NCI-H2029 (cell line): ENCODE measurements at places on chromosomes 3 and 15.
A peak's percentile ranks its signal among the peaks of the same experiment; 100 is the strongest.

DNA sequence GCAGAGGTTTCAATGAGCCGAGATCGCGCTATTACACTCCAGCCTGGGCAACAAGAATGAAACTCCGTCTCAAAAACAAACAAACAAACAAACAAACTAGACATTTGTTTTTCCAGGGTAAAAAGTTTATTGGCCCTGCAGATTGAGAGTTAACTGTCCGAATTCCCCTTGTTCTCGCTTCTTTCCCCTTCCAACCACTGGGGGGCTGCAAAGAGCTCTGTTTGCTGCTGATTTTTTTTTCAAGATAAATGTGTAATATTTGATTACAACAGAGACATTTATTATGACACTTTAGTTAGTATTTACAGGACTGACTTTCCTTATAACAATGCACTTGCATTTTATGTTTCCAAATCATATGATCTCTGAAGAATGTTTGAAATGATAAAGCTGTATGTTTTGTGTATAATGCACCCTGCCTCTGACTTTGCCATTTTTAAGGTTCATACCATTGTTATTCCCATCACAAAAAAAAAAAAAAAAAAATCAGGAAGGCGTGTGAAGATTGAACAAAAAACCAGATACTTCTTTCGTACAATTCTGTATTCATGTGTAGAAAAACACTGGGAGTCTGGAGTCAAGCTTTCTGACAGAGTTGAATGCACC lies 2.8 kb downstream of the CLSTN2 start:
- peak; percentile 32 for DNase-seq

GRCh38 chr15:71082803-71083202 lies 32.5 kb upstream of the THSD4 start:
- no peak for DNase-seq

GRCh38 chr3:44803298-44803697 lies 41.7 kb downstream of the KIF15 start:
- no peak for DNase-seq

DNA sequence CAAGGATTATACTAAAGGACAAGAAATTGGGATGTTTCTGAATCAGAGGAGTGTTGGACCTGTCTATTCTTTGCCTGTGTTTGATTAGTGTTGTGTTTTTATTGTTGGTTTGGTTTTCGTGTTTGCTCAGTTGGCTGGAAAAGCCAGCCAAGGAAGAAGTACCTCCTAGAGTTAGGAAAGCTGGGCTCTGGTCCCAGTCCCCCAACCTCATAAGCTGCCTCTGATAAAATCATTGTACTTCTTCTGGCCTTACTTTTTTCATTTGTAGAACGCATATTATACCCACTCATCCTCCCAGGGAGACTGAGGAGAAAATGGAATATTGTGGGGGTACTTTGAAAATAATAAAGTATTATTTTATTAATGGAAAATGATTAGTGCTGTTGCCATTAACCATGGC lies 177.4 kb upstream of the TRIM42 start:
- peak; percentile 49 for DNase-seq

DNA sequence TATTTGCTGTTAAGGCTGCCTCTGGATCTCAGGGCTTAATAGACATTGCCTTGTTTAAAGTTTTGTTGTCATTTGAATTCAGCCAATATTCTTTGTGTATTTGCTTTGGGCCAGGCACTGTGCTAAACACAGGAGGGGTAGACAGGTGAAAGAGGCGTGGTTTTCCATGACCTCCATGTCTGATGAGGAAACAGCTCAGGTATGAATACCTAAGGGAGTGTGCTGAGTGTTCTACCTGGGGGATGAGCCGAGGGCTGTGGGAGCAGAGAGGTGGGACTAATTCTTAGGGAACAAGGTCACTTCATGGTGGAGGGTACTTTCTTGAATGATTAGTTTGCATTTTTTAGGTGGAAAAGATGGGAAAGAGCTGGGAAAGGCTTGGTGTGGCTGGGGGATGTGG lies 108.2 kb downstream of the THSD4 start:
- DNase-seq = no peak

DNA sequence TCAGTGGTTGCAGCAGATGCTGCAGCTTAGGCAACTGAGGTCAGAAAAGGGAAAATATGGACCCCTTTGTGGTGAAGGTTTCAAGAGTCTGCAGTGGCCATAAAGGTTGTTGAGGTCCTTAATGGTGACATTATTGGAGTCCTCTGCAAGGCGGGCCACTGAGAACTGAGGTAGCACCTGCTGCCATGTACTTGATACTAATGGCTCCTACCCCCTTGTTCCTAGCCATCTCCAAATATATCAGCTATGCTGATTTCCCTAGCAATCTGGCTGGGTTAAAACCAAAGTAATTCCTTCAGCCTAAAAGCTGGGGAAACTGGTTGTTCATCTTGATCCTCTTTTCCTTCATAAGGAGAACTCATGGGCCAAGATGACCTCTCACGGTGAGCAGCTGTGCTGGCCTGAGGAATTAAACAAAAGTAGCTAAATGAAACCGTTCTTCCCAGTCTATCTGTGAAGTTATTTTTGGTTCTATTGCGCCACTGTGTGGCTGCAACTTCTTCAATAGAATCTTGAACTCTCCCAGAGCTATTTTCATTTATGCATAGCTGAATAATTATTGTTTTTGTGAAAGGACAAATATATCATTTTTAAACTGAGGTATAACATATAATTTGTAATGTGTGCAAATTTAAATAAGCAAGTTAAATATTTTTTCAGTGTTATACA lies 76.1 kb upstream of the PLSCR4 start:
- DNase-seq = no peak

DNA sequence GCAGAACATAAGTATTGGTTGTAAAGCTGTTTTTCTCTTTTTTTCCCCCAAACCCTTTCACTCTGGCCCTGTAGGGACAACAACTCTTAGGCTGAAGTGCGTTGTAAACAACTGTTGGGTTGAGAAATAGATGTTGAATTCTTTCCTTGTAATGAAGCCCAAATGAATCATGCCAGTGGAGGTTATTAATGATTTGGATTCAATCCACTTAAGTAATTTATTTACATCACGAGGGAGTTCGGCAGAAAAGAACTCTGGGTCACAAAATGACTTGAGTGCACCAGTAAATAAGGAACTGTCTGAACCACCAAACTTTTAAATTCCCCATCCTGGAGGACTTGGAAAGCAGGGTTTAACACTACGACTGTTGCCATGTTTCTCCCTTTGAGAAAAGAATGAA lies 218.9 kb downstream of the PDZRN3 start:
- no peak for DNase-seq

GRCh38 chr15:68224546-68225250 lies 4.8 kb downstream of the CLN6 start:
- no peak for DNase-seq

DNA sequence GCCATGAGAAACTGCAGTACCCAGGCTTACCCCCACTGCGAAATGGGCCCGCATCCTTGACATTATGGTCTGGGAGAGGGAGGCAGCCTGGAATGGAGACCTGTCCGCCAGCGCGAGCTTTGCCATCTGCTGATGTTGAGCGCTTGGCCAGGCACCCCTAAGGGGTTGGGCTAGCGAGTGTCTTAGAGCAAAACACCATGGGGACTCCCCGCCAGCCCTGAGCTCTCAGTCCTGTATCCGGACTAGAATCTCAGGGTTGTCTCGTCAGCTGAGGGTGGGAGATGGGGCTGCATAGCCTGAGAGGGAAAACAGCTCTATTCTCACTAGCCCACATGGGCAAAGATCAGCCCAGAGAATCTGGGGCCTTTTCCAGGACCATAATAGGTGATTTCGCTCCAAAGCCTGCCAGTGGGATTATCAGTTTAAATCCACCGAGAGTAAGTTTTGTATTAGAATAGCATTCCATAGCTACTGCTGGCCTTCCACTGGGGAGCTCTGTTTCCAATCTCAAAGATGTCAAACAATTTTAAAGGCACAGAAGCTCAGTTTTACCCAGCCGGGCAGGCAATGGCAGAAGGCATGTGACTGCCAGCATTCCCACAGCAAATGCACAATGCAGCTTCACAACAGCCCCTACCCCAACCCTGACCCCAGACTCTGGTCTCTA lies 167.5 kb upstream of the TPM1 start:
- no peak for DNase-seq

DNA sequence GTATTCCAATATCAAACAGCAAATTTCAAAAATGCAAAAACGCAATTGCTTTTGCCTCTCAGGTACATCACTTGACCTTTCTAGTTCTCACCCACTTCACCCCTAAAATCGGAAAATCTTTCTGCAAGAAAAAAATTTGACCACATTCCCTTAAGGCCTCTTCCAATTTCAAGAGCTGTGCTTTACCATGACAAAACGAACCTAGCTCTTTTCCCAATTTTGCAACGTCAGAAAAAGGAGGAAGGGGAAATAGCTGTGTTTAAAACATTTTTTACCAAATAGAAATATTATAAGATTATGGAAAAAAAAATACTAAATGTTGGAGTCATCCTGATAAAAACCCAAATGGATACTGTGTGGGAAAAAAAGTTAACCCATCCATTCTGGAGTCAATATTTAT lies 1.1 kb upstream of the NR2C2 start:
- DNase-seq = no peak

- peak; percentile 86 for DNase-seq
These were observed 98.2 kb downstream of the ANXA2 start for GRCh38 chr15:60299452-60300047.

GRCh38 chr3:27596334-27596841 lies 112.2 kb upstream of the SLC4A7 start:
- DNase-seq = no peak

DNA sequence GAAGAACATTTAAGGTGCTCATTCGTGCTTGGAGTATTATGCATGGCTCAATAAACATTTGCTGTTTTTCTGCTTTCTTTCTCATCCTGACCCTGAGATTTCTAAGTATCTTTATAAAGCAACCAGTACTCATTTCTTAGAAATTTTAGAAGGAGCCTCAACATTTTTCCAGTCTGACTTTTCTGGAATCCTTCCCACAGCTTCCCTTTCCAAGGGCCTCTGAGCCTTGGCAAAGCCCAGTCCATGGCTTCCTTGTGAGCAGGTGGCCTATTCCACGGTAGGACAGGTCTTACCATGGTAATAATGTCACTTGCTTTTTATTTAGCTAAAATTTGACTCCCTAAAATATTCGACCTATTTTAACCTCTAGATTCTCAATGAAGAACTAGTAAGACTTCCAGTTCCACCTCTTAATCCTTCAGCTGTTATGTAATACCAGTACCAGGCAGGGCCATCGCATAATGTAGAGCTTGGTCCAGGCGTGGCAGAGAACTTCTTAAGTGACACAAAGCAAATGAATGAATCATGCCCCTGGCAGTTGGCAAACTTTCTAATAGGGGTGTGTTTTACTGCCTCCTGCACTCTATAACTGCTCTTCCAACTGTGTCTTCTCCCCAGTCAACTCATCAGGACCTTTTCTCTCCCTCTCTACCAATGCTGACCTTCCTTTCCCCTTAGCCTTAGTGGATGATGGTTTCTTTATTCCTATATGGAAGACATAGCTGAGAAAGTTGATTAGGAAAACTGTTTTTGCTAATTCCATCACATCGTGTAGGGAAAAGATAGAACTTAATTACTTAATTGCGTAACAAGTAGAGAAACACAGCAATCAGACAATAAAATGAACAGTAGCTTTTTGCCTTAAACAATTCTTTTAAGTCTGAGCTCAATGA lies 894 bp upstream of the TM4SF4 start:
- DNase-seq = no peak

GRCh38 chr3:190003681-190004123 lies 117.0 kb downstream of the P3H2 start:
- DNase-seq = no peak

GRCh38 chr3:186839874-186840641 lies 2.5 kb upstream of the ADIPOQ start:
- DNase-seq = no peak

DNA sequence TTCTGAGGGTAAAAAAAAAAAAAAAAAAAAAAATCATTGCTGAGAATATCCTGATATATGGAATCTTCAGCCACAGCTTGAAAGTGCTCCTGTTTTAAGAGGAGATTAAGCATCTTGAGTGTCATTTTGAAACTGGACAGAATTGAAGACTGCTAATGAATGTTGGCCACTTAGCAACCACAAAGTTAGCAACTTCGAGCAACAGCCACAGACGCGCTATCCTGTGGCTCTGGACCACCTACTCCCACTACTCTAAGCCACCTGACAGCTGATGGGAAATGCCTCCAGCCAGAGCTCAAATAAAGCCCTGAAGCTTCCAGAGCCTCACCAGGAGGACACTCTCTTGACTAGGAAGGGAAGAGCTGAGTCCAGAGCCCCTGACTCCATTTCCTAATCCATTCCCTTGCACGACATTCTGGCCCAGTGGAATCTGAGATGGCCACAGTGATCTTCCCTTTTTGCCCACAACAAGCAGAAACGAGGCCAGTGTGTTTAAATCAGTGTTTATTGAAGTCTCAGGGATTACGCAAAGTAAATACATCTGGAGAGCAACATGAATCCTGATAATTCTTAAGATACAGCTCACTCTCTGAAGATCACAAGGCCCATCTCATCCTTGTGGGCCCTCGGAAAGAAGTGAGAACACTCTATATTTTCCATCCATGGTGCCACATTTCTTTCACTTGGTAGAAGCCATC lies 58.6 kb downstream of the TMEM212 start:
- DNase-seq = no peak
